ENCODE measurements at places on chromosomes 13 and 19.

- DNase-seq: no peak
These were observed 14.2 kb upstream of the PNMA8C start for GRCh38 chr19:46442808-46443450.

DNA sequence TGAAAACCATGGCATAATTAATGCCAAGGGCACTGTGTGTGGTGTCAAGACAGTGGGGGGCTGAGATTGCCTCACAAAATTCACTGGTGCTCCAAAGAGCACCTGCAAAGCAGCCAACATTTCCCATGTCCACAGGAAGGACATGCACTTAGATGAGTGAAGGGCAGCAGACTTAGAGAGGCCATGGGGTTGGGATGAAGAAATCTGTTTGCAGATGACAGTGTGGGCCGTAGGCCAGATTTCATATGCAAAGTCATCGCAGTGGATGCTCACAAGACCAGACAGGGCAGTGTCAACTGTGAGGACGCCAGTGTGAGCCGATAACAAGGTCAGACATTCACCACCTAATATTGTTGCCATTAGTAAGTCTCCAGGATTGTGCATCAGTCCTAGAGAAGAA, 773.4 kb downstream of the EFNB2 start:
- no peak for DNase-seq

- no peak for DNase-seq
These were observed 1446.1 kb downstream of the SLITRK1 start for GRCh38 chr13:82436099-82436585.

GRCh38 chr13:73933795-73934194, 200.4 kb downstream of the KLF12 start:
- no peak for DNase-seq

DNA sequence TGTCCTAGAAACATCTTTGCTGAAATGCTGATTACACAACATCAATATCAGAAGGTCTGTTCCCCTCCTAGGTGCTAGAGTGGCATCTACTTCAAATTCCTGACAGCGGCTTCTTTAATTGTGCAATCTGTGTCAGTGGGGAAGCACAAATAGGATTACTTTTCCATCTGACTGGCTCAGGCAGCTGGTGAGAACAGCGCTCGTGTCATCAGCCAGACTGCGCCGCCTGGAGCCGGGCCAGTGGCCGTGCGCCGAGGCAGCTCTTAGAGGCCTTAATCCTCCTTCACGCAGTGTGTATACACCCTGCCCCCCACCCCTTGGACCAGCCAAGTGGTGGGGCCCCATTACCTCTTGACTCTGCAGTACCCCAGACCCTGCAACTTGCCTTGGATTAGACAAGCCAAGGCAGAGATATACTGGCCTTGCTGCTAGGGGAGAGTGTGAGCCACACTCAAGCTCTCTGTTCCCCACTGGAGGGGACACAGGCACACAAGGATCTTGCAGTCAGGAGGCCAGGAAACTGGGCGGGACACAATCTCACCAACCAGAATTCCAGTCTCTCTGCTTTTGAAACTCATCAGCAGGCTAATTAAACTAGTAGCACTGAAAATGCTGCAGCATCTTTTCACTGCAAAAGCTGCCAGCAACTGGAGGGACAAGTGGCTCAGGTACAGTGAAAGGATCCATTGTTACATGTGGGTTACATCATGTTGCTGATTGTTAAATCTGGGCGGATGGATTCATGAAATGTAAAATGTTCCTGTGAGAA, 48.9 kb upstream of the EPHX3 start:
- no peak for DNase-seq

GRCh38 chr13:27201661-27202060, 30.1 kb upstream of the USP12 start:
- DNase-seq: no peak

DNA sequence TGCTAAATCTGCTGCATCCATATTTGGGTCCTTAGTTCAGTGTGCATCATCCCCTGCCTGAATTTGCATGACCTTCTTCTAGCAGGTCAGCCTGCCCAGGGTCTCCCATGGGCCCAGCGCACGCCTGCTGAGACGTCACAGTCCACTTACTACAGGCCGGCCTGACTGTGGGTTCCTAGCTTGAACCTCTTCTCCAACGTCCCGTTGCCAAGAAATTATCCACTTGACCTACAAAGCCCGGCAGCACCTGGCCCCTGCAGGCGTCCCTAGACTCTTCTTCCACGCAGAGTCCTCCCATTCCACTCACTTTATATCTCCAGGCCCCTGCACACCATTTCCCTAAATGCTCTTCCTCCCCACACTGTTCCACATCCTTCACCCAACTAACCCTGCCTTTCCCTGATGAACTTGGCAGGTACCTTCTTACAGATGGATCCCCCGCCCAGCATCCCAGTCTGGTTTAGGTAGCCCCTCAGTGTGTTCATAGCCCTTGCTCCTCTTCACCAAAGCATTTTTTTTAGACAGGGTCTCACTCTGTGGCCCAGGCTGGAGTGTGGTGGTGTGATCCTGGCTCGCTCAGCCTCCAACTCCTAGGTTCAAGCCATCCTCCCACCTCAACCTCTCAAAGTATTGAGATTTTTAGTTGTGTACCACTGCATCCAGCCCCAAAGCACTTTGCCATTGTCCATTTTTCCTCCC, 155.0 kb upstream of the SOX1 start:
- no peak for DNase-seq

DNA sequence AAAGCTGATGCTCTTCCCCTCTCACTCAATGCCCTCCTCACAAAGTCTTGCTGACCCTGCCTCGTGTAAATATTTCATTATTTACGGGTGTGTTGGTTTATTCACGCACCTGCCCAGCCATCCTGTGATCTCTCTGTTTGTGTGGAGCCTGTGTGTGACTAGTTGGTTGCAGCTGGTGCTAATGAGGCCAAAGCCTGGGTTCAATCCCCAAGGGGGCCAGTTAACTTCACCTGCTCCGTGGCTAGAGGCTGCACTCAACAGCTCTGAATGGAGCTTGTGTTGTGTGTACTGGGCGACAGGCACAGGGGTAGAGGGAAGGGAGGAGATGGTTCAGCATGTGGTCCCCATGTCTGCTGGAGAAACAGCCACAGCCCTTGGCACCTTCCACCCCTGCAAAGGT, 109.5 kb downstream of the DNAJC15 start:
- no peak for DNase-seq

GRCh38 chr19:15562861-15563260, 52.2 kb upstream of the CYP4F8 start:
- DNase-seq: no peak

GRCh38 chr19:41457241-41457640, 14.3 kb downstream of the ERICH4 start:
- DNase-seq: no peak

DNA sequence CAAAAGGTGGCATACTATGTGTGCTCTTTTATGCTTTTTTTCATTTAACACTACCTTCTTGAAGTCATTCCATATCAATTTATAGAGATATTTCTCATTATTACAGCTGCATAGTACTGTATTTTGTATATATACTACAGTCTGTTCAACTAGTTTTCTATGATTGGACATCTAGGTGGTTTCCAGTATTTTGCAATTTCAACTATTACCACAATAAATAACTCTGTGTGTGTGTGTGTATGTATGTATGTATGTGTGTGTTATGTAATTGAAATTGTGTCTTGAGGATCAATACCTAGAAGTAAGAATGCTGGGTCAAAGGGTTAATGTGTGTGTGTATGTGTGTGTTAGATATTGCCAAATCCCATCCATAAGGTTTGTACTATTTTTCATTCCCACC, 7.0 kb downstream of the LPAR6 start:
- no peak for DNase-seq

- DNase-seq: no peak
These were observed 121.0 kb upstream of the SLC7A1 start for GRCh38 chr13:29716493-29716892.

- no peak for DNase-seq
These were observed 97.1 kb upstream of the UBAC2 start for GRCh38 chr13:99103536-99103935.

GRCh38 chr19:23779645-23780044, 21.0 kb upstream of the ZNF681 start:
- DNase-seq: no peak

DNA sequence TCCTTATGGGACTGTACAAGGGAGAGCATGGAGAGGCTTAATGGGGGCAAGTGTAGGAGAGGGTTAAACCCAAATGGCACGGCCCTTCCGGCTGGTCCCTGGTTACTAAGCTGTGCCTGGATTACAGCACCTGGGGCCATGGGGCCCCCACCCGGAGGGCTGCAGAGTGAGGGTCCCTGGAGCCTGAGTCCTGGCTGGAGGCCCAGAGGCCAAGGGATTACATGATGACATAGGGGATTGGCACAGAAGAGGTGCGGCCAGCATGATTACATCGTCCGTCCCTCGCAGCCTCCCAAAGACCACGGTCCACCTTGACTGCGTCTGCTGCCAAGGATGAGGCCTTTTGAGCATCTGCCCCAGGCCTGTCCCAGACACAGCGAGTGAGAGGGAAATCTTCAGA, 149.4 kb downstream of the URI1 start:
- DNase-seq: no peak

DNA sequence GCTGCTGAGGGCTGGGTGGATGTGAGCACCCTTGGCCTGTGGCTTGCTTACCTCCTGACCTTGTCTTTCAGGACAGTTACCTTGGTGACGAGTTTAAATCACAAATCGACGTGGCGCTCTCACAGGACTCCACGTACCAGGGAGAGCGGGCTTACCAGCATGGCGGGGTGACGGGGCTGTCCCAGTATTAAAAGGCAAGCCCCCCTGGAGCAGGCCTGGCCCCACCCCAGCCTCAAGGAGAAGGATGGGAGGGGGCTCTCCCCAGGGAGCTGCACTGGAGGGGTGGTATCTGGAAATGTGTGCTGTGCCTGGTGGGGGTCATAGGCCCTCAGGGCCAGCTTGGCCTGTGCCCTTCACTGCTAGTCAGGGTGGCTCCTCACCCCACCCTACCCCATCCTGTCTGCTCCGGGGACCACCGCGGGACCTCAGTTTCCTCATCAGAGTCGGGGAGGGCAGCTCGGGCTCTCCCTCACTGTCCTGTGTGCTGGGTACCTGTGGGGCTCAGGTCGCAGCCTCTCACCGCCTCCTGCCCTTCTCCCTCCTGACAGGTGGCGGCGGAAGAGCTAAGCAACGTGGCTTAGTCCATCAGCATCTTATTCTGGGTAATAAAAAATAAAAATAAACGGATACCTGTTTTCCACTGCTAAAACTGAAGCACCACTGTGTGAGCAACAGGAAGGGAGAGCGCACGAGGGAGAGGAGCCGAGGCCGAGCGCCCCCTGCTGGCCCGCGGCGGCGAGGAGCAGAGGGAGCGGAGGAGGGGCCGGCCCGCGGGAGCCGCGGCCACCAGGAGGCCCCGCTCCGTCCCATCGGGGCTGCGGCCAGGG, 29.8 kb downstream of the CERS1 start:
- peak; percentile 17 for DNase-seq

DNA sequence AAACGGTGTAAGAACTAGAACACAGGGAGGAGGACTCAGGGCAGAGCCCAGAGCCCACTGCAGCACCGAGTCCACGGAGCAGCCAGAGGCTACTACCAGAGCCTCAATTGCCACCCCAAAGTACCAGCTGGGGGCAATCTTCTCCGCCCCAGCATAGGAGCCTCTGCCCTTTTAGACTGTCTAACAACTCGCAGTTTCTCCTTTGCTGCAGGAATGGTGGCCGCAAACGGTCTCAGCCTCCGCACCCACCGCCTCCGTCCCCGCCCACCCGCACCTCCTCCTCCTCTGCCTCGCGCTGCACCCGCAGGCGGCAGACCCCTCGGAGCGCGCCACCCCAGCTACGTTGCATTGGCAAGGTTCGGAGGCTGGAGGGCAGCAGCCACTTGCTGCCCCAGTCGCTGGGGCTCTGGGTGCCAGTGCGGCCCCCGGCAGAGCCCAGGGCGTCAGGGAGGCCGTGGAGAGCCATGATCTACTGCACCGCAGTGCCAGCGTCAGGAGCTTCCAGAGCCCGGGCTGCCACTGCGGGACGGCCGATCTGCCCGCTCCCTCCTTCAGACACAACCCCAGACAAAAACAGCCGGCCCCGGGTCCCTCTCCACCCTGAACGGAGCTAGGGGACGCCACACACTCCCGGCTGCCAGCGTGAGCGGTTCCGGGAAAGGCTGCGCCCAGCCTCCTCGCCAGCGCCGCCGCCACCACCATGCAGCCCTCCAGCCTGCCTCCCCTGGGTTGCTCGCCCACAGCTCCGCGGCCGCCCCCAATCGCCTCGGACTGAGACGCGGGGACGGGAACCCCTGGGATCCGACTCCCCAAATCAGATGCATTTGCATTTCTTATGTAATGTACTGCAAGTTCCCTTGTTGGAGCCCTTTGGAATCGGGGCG, 1.8 kb downstream of the FGF14 start:
- DNase-seq: no peak

- no peak for DNase-seq
These were observed 301.1 kb downstream of the IRS2 start for GRCh38 chr13:109485136-109485794.

DNA sequence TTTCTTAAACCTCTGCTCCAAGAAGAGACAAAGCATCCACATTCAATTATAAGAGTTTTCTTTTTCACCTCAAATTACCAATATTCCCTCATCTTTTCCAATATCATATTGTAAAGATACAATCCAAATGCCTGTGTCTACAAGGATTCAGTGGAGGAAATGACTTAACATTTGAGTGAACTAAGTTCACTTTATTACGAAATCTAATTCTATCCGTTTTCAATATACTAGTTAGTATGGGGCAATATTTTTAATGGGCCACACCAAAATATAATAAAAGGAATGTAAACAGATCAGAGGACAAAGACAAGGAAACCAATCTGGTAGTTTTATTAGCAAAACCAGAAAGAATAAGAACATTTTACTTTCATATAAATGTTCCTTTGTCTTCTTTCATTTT, 136.0 kb downstream of the DCLK1 start:
- no peak for DNase-seq

- peak; percentile 28 for DNase-seq
These were observed 61.9 kb upstream of the ATP12A start for GRCh38 chr13:24618011-24618955.

GRCh38 chr13:26412263-26412662, 145.2 kb upstream of the WASF3 start:
- DNase-seq: no peak

- no peak for DNase-seq
These were observed 1102.1 kb downstream of the DIAPH3 start for GRCh38 chr13:59061621-59062020.

- no peak for DNase-seq
These were observed 1109.5 kb downstream of the SLITRK1 start for GRCh38 chr13:82772816-82773215.

- DNase-seq: no peak
These were observed 3.7 kb downstream of the WDR83 start for GRCh38 chr19:12670159-12670928.

GRCh38 chr13:64527561-64527960, 2702.6 kb downstream of the PCDH9 start:
- no peak for DNase-seq

DNA sequence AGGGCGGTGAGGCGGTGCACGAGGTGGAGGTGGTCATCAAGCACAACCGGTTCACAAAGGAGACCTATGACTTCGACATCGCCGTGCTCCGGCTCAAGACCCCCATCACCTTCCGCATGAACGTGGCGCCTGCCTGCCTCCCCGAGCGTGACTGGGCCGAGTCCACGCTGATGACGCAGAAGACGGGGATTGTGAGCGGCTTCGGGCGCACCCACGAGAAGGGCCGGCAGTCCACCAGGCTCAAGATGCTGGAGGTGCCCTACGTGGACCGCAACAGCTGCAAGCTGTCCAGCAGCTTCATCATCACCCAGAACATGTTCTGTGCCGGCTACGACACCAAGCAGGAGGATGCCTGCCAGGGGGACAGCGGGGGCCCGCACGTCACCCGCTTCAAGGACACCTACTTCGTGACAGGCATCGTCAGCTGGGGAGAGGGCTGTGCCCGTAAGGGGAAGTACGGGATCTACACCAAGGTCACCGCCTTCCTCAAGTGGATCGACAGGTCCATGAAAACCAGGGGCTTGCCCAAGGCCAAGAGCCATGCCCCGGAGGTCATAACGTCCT, 9.4 kb upstream of the PROZ start:
- no peak for DNase-seq

Measured in stimulated activated CD4-positive, alpha-beta T cell treated with anti-CD3 and anti-CD28 coated beads, TNF-alpha, amount 100 ng/mL, for 24 hours (primary cell).